ENCODE measurements at places on chromosomes 4 and X.

DNA sequence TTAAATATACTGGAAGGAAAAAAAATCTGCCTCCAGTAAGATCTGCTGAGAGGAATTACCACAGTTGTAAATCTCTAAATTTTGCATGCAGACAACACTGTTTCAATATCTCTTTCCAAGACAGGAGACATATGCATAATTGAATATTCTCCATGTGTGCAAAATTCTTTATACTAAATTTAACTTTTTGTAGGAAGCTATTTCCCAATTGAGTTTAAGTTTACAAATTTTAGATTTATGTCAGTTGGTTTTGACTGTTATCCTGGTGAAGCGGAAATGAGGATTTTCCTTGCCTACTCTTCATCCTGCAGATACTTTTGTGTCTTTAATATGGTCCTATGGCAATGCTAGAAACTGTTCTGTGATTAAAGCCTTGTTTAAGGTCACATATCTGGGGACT is 1352.9 kb downstream of the FSTL5 start:
- no peak for DNase-seq

DNA sequence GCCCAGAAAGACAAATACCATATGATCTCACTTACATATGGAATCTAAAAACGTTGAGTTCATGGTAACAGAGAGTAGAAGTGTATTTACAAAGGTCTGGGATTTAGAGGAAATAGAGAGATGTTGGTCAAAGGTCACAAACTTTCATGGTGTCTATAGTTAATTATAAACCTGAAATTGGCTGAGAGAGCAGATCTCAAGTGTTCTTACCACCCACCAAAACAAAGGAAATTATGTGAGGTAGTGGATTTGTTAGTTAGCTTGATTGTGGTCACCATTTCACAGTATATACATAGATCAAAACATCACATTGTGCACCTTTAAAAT is 186.8 kb downstream of the NWD2 start:
- DNase-seq: no peak

DNA sequence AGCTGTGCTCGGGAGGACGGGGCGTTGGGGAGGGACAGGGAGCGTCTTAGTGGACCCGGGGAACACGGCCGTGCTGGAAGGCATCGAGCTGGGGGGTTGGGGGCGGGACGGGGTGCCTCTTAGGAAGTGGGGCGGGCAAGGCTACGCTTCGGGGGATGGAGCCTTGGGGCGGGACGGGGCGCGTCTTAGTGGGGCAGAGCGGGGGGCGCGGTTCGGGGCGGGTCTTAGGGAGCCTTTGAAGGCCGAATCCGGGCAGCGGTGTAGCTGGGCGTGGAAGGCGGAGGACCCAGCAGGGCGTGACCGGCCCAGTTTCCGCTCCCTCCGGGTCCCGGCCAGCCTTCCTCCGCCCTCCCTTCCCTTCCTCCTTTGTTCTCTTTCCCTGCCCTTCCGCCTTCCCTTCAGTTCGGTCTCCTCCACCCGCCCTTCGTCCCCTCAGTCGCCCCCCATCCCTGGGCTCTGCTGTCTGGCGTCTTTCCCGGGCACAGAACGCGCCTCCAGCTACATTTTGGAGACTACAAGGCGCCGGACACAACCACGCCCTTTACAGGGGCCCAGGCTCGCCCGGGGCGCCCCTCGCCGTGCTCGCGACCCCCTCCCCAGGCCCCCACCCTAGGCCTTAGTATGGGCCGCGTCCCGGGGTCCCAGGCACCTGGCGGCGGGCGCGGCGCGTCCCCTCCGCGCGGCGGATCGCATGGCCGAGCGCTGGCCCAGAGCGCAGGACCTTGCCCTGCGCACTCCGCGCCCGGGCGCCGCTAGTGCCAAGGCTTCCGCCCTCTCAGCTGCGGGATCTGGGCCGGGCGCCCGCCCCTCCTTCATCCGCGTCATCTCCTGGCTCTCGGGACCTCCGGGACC is at the start of gene ARSD:
Gene ARSD (minus strand): TSS at position 757 of the 852 bp plus-strand sequence. CDS start 64 bp downstream, at position 693.
- peak; percentile 97 for DNase-seq

GRCh38 chr4:97457253-97457652 is 686.0 kb downstream of the STPG2 start:
- no peak for DNase-seq

- no peak for DNase-seq
These were observed at the start of gene ANOS1 for GRCh38 chrX:8731559-8732395. ANOS1 (minus strand) TSS chrX:8732137; CDS start chrX:8732036, 101 bp downstream.

- no peak for DNase-seq
These were observed 16.3 kb downstream of the C4orf50 start for GRCh38 chr4:6001680-6002491.

GRCh38 chr4:74451214-74451661 is 6.3 kb downstream of the AREG start:
- DNase-seq: no peak

- no peak for DNase-seq
These were observed 40.0 kb downstream of the CDS1 start for GRCh38 chr4:84622959-84623358.

- no peak for DNase-seq
These were observed 13.9 kb upstream of the PCDH19 start for GRCh38 chrX:100424012-100424411.

DNA sequence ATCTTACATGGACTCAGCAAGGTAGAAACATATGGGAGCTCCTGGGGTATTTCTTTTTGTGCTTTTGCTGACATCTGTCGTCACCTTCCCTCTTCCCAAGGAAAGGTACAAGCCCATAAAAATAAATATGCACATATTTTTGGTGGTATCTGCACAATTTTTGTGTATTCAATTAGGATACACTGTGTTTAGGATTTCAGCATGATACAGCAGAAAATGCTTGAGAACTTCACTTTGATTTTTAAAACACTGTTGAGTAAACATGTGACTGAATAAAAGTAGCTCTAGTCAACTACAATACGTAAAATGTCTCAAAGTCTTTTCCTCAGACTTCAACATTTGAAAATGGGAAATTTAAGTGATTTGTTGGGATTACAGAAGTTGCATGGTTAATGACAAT is 99.4 kb upstream of the SPANXC start:
- no peak for DNase-seq

GRCh38 chr4:24413311-24413784 is 171.0 kb downstream of the DHX15 start:
- DNase-seq: no peak

GRCh38 chrX:34903316-34903715 is 39.3 kb upstream of the FAM47B start:
- DNase-seq: no peak

Data from right lobe of liver (tissue), 6 donors.